Stimulated activated CD4-positive, alpha-beta T cell treated with anti-CD3 and anti-CD28 coated beads, Interleukin-1b, Interleukin-23, amount 100 ng/mL, for 1 hour (primary cell): ENCODE measurements at places on chromosomes 4 and X.

- DNase-seq: no peak
Observed at GRCh38 chr4:84931961-84932360, 34.5 kb downstream of the WDFY3 start.

GRCh38 chrX:42459735-42460134 is 318.2 kb downstream of the PPP1R2C start:
- DNase-seq: no peak

DNA sequence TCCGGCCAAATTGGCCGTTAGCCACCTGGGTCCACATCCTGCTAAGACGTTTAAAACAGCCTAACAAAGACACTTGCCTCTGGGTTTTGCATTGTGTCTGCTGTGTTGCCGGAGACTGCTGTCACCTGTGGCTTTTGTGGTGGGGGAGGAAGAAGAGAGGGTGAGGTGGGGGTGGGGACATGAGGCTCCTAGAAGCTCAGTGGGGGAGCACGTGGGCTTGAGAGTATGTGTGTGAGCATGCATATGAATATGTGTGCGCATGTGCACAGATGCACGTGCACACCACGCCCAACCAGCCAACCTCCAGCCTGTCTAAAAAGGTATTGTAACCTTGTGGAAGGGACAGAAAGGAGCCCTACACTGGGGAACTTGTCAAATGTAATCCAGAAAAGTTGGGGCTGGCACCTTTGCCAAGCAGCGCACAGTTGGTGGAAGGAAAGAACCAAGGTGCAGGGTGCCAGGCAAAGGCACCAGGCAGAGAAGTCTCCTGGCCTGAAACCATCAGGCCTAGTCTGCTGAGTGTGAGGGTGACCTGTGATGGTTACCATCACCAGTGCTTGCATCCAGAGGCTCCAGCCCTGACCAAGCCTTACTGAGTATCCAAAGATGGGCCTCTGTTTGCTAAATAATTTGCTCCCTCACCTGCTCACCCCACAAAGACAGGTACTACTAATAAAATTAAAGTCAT is 10.1 kb upstream of the SASH3 start:
- DNase-seq: peak; percentile 60

GRCh38 chrX:153889123-153889522 is 3.1 kb upstream of the L1CAM start:
- DNase-seq: no peak

DNA sequence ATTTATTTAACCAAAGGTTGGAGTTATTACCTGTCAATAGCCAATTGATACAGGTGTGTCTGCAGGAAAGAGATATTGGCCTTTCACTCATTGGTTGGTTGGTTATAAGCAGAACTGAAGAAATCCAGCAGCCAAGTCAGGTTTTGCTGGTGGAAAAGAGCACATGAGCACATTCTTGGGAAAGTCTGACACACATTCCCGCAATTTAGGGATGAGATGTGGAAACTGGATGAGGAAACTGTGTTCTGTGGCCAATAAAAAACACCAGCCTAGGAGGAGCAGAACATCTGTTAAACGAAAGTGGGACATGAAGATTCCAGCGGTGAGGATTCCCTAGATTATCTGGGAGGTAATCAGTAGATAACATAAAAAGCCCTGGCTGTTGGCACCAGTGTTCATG is 567.4 kb upstream of the CPEB2 start:
- DNase-seq: no peak

DNA sequence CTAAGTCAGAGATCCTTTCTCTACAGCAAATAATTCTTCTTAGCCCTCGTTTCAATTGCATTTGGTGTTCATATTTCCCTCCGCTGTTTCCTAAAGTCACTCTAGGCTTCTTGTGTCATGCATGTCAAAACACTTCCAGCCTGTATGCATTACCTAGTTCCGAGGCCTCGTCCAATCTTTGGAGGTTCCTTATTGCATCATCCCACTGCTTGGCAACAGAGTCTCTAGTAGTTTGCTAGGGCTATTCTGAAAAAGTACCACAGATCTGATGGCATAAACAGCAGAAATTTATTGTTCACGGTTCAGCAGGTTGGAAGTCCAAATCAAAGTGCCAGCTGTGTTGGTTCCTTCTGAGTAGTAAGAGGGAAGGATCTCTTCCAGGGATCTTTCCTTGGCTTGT is 5.9 kb downstream of the H2BW2 start:
- no peak for DNase-seq

- peak; percentile 1 for DNase-seq
Observed at GRCh38 chrX:58025979-58026378, 115.7 kb upstream of the ZXDA start.

- DNase-seq: no peak
Observed at GRCh38 chr4:79851625-79852304, 221.3 kb downstream of the ANTXR2 start.

DNA sequence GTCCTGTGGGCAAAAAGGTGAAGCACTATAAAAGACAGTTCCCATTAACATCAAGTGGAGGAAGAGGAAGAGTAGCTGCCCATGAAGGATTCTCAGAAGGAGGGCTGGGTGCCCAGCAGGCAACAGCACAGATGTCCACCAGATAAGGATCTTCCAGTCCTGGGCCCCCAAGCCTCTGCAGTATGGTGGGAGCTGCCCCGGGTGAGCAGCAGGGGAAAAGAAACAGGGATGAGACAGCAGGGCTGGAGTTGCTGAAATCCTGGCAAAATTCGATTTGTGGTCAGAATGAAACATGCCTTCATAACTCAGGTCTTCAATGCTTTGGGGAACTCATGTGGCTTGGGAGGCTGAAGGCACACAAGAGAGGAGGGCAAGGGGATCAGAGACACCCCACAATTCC is 94.6 kb downstream of the RASL11B start:
- no peak for DNase-seq

GRCh38 chrX:154368630-154369448 is 5.6 kb downstream of the FLNA start:
- peak; percentile 66 for DNase-seq

DNA sequence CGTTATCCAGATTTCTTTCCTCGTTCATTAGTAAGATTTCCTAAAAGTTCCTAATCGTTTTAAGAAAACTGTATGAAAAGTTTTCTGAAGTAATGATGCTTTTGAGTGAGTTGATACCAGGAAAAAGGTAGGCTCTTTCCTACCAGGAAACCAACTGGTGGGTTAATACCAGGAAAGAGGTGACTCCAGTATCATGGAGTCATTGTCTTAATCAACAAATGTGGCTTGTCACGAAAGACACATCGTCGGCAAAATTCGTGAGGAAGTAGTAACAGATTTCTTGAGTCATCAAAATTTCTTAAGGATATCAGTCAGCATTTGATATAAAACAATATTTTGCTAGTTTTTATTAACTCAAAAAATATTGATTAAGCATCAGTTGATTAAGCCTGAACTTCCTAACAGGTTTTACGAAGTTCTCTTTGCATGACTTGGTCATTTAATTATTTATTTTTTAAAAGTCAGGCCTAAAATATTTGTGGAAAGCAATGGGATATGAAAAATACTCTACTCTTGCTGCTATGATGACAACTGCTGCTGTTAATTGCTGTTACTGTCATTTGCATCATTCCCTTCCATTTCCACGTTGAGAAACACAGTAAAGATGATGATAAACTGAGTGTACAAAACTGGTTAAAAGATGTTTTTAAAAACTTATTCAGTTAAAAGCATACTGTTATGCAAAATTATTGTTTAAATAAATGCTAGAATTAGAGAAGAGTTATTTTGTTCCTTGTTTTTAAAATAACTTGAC is 3.2 kb upstream of the PPBP start:
- no peak for DNase-seq

GRCh38 chrX:105173071-105173470 is 47.4 kb downstream of the TEX13A start:
- DNase-seq: no peak
